ENCODE measurements at places on chromosomes 13 and 19. TPM values are rescaled to one million over a fixed set of nuclear protein-coding genes. Genes with fewer than 3 reads are reported as not detected.

The TYROBP gene
- not detected for total RNA-seq

The NALCN gene
- total RNA-seq, result 0.22 TPM

The CGB8 gene
- 0.61 TPM for total RNA-seq

The ZNF8 gene
- 4.1 TPM for total RNA-seq

The ZNF559 gene
- total RNA-seq, result 15.8 TPM

The KLK4 gene
- not detected for total RNA-seq

The GIPR gene
- total RNA-seq, result 2.1 TPM

The FAM83E gene
- 0.11 TPM for total RNA-seq

DNA sequence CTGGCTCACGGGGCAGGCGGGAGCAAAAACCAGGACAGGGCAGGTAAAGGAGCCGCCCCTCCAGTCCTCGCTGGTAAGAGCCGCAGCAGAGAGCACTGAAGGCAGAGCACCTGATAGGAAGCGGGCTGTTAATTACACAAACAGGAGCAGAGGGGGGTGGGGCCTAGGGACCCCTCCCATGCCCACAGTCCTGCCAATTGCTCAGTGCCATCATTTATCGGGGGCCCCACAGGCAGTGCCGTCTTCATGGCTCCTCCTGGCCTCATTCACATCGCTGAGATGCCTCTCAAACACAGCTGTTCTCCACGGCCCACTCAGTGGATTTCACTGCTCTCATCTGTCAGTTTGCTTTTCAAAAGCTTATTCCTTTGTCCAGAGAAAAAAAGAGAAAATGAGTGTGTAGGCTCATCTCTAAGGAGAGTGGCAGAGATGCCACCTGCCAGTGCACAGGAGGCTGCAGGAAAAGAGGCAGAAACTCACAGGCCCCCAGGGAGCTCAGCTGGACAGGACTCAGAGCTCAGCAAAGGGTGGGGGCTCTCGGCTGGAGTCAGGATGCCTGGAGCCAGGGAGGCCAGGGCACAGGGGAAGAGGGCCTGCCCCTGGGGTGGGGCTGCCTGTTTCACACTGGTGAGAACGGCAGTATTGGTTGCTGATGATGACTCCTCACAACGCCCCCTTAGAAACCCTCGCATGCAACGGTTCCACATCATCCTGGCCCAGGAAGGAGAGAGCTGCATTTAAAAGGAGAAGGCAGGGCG is 174.6 kb downstream of the COL4A1 start:
- H3K4me1 ChIP-seq, result peaks cover 36% of the 10 kb centered on the region
- no peak overlapping the region for H3K4me3 ChIP-seq
- DNase-seq, result no peak
- H3K36me3 ChIP-seq, result no peaks in the 10 kb centered on the region
- H3K27ac ChIP-seq, result no peak overlapping the region
- H3K27me3 ChIP-seq, result no peaks in the 10 kb centered on the region

- H3K27ac ChIP-seq, result no peak overlapping the region
- no peaks in the 10 kb centered on the region for H3K27me3 ChIP-seq
- H3K36me3 ChIP-seq, result peaks cover 73% of the 10 kb centered on the region
- no peaks in the 10 kb centered on the region for H3K4me1 ChIP-seq
- no peak for DNase-seq
- no peak overlapping the region for H3K4me3 ChIP-seq
These were observed 23.6 kb downstream of the AP3D1 start for GRCh38 chr19:2127758-2128157.

DNA sequence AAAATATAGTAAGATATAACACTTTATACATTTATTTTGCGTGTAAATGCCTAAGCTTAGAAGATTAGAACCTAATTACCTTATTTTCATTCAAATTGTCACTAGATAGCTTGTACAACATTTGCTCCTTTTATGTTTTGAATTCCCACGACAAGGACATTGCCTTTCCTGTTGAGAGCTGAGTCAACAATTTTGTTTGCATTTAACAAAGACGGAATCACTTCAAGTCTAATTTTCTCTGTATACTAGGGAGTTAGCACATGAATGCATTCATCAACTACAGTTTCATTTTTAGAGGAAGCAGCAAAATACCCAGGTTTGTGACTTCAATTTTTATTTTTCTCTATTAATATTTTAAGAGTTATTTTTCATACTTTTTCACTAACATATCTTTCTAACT is 48.7 kb upstream of the PCCA start:
- H3K27me3 ChIP-seq, result peaks cover 23% of the 10 kb centered on the region
- H3K27ac ChIP-seq, result no peak overlapping the region
- no peak for DNase-seq

DNA sequence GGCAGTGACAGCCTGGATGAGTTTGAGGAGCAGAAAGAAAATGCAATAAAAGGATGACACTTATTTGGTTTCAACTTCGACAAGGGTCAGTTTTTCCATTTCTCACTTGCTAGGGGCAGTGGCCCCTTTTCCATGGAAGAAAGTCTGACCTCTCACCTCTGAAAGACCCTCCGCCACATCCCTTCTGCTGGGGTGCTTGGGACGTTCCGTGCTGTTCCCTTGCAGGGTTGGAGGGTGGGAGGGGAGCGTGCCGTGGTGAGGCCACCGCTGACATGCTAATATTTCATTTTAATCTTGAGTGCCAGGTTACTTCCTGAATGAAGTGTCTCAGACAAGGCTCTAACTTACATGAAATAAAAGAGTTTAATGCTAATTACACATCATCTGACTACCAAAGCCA is 5.2 kb upstream of the ZNF536 start:
- H3K27me3 ChIP-seq, result no peaks in the 10 kb centered on the region
- H3K4me3 ChIP-seq, result no peak overlapping the region
- H3K27ac ChIP-seq, result no peak overlapping the region
- no peaks in the 10 kb centered on the region for H3K36me3 ChIP-seq
- H3K4me1 ChIP-seq, result no peaks in the 10 kb centered on the region

DNA sequence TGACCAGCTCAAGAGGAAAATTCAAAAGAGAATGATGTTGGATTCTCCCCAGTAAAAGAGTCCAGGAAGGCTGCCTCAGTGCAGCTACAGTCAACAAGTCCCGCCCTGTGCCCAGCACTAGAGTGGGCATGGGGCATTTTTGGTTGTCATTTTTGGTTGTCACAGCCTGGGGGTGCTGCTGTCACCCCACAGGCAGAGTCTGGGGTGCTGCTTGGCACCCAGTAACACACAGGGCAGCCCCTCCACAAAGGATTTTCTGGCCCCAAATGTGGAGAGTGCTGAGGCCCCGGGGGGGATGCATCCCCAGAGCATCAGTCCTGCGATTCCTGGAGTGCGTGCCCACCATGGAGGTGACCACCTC is 28.2 kb upstream of the TMEM255B start:
- H3K27ac ChIP-seq, result no peak overlapping the region
- no peaks in the 10 kb centered on the region for H3K36me3 ChIP-seq
- H3K27me3 ChIP-seq, result peaks cover 18% of the 10 kb centered on the region
- H3K4me1 ChIP-seq, result no peaks in the 10 kb centered on the region
- H3K4me3 ChIP-seq, result no peak overlapping the region

DNA sequence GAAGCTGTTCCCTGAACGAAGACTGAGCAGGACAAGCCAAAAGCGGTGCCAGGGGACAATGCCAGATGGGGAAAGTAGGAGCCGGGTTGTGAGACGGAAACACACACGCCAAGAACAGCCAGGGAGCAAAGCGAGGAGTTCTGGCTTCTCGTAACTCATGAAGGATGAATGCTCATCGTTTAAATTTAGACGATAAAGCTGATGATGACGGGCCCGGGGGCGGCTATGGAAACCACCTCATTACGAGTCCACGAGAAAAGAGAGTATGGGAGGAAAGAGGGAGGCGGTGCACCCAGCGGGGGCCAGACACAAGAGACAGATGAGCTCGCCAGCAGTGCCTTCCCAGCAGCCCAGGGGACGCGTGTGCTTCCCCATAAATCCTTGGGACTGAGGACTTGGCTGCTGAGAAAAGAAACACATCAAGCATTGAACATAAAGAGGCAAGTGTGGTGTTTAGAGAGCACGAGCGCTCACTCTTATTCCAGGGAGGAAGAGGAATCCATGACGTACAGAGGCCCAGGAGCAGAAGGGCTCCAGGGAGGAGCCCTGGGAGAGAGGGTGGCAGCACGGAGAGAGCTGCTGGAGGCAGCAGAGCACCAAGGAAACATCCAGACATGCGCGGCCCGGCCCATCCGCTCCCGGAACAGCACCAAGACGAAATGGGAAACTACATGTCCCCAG is 70.7 kb downstream of the EPS15L1 start:
- no peak overlapping the region for H3K4me3 ChIP-seq
- peaks cover 70% of the 10 kb centered on the region for H3K36me3 ChIP-seq
- peaks cover 29% of the 10 kb centered on the region for H3K4me1 ChIP-seq
- H3K27ac ChIP-seq, result no peak overlapping the region

DNA sequence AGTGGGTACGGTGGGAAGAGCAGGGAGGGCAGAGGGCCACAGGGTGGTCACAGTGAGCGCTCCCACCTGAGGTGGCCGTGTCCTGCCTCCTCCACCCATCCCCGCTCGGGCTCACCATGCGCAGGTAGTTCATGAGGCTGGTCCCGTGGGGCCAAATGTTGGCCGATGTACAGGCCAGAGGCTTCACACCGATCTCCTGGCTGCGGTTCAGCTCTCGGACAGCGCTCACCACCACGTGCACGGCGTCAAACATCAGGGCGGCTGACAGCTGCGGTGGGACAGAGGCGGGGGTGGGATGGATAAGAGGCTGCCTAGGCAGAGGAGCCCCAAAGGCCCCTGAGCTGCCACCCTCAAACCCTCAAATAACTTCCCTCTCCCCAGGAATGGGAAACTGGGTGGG is 15.8 kb downstream of the GRIK5 start:
- H3K4me1 ChIP-seq, result no peaks in the 10 kb centered on the region
- H3K27ac ChIP-seq, result no peak overlapping the region
- H3K4me3 ChIP-seq, result no peak overlapping the region
- no peaks in the 10 kb centered on the region for H3K36me3 ChIP-seq
- DNase-seq, result no peak
- H3K27me3 ChIP-seq, result 0 out of 2 replicates have a peak, but pooled peaks cover 4% of the 10 kb centered on the region

DNA sequence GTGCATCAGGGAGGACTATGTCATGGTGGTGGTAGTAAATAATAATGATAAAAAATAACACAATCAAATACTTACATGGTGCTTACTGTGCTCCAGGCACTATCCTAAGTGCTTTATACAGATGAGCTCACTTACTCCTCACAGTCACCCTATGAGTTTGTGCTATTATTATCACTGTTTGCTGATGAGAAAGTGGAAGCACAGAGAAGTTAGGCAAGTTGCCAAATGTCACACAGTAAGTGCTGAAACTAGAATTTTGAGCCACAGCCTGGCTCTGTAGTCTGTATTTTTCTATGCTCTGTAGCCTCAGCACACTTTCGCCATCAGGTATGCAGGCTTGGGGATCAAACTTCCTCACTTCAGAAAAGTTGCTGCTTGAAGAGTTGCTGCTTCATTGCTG is 46.6 kb downstream of the HTR2A start:
- H3K4me1 ChIP-seq, result no peaks in the 10 kb centered on the region
- no peak overlapping the region for H3K4me3 ChIP-seq
- no peak overlapping the region for H3K27ac ChIP-seq
- H3K36me3 ChIP-seq, result no peaks in the 10 kb centered on the region
- no peaks in the 10 kb centered on the region for H3K27me3 ChIP-seq
- DNase-seq, result no peak

- no peak overlapping the region for H3K27ac ChIP-seq
- no peaks in the 10 kb centered on the region for H3K36me3 ChIP-seq
- DNase-seq, result no peak
- H3K4me1 ChIP-seq, result no peaks in the 10 kb centered on the region
These were observed 550.1 kb downstream of the TBC1D4 start for GRCh38 chr13:74931698-74932433.

Data from SJSA1 (cell line).